ENCODE measurements at places on chromosomes 6 and 20.

GRCh38 chr6:14091339-14091978 is 26.1 kb upstream of the CD83 start:
- DNase-seq = no peak

DNA sequence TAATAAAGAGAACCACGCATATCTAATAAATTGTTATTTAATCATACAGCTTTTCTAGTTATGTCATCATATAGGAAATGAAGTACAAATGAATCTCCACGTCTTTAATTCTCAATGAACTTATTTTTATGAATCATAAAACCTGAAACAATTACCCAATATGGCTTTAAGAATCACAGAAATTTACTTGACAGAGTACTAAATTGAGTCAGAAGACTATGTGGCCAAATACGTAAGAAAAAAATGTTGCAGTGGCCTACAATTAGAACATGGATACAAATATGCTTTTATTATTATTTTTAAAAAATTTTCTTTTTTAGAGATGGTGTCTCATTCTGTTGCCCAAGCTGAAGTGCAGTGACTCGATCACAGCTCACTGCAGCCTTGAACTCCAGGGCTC is 584.7 kb upstream of the SLC35B3 start:
- DNase-seq = no peak

- no peak for DNase-seq
Measured at GRCh38 chr6:155147958-155148663, 115.7 kb upstream of the CLDN20 start.

DNA sequence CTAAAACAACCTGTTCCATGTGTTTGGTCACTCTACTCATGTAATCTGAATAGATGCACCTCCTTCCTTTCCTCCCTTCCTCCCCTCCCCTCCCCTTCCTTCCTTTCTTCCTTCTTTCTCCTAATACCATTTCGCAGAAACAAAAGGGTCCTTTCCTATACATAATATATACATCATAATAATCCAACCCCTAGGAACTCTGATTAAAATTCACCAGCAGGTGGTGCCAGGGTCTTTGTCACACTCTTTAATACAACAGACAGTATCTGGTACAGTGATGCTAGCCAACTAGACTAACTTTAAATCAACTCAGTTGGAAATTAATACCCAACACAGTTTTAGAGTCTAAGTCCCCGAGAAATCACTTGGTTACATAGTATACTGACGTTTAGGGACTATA is 181.2 kb upstream of the SHLD1 start:
- DNase-seq = no peak

- DNase-seq = no peak
Measured at GRCh38 chr20:61443443-61444126, 191.5 kb downstream of the CDH4 start.

DNA sequence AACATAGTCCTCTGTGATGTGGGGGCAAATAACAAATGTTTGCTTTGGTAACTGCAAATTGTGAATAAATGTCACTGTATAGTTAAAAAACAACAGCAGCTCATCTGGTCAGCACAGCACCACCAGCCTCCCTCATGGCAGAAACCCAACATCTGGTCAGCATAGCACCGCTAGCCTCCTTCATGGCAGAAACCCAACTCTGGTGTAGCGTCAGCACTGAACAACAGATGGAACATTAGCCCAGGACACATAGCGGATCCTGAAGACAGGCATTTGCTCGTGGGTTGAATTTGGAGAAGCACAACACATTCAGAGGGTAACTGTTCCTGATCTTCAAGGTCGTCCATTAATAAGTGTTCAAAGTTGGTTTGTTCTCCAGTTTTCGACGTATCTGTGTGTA is 265.9 kb downstream of the DLL1 start:
- DNase-seq = no peak

DNA sequence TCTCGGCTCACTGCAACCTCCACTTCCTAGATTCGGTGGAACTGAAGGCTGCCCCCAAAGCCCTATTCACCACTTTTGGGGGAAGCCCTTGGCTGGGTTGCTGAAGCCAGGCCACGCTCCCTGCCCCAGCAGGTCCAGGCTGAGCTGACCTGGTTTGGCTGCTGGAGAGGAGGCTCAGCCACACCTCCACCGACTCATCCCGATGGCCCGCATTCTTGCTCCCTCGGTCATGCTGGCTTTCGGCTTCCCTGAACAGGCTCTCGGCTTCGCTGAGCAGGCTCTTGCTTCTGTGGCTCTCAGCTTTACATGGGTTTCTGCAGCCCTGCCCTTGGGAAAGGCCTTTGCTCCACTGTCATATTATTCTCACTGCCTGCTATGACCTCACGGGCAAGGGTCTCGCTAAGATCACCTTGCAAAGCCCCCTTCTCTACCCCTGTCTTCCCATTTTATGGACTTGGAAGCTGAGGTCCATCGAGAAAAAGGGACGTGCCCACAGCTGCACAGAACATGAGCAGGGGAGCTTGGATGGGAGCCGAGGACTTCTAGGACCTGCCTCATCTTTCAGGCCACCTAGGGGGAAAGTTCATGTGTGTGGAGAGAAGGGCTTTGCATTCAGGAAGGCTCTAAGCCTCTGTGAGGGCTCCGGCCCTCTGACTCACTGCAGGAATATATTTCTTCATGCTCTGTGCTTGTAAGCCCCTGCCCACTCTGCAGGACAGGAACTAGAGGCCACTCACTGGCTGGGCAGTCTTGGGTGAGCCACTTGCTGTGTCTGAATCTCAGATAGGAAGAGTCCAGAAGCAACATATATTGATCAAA is 15.6 kb downstream of the ARHGAP40 start:
- no peak for DNase-seq

- DNase-seq = no peak
Measured at GRCh38 chr20:59429396-59429795, 129.0 kb downstream of the EDN3 start.

DNA sequence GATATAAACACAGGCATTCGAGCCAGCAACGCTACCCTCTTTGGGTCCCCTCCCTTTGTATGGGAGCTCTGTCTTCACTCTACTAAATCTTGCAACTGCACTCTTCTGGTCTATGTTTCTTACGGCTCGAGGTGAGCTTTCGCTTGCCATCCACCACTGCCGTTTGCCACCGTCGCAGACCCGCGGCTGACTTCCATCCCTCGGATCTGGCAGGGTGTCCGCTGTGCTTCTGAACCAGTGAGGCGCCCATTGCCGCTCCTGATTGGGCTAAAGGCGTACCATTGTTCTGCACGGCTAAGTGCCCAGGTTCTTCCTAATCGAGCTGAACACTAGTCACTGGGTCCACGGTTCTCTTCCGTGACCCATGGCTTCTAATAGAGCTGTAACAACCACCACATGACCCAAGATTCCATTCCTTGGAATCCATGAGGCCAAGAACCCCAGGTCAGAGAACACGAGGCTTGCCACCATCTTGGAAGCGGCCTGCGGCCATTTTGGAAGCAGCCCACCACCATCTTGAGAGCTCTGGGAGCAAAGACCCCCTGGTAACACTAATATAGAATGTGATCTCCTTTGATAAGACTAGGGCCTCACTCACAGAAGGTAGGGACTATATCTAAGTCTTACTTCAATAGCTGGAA is 973 bp downstream of the UBD start:
- DNase-seq = no peak

DNA sequence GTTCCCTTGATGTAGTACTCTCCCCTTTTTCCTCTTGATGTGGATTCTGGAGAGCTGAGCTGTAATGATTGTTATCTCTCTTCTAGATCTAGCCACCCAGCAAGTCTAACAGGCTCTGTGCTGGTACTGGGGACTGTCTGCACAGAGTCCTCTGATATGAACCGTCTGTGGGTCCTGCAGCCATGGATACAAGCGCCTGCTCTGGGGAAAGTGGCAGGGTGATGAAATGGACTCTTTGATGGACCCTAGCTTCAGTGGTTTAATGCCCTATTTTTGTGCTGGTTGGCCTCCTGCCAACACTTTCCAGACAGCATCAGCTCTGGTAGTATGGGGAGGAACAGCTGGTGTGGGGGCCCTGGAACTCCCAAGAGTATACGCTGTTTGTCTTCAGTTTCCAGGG is 216.3 kb downstream of the ADGRG6 start:
- DNase-seq = no peak

DNA sequence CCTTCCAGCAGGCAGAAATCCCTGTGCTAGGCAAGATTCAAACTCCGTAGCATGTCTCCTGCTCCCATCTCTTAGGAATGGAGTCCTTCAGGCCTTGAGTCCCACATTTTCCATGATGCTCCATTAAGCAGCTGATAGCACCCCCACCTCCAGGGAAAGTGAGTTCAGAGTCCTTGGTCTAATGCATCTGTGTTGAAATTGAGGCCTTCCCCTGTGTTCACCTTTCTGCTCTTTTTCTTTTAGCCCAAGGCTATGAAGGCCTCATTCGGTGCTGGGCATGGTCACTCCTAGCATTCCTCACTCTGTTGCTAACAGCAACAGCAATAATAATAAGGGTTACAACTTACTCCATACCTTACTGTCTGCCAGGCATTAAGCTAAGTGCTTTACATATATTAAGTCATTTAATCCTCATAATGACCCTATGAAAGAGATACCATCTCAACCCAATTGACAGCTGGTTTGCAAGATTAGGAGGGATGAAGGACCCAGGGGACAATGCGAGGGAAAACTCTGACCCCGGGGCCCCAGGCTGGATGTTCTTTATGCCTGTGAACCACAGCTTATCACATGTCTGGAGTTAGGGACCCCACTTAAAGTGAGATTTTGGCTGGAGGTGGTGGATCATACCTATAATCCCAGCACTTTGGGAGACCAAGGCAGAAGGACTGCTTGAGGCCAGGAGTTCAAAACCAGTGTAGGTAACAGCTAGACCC is 17.5 kb upstream of the PANK2 start:
- DNase-seq = no peak

- no peak for DNase-seq
Measured at GRCh38 chr20:21181028-21181427, 55.1 kb downstream of the KIZ start.

- no peak for DNase-seq
Measured at GRCh38 chr20:24134930-24135329, 146.4 kb upstream of the GGTLC1 start.

DNA sequence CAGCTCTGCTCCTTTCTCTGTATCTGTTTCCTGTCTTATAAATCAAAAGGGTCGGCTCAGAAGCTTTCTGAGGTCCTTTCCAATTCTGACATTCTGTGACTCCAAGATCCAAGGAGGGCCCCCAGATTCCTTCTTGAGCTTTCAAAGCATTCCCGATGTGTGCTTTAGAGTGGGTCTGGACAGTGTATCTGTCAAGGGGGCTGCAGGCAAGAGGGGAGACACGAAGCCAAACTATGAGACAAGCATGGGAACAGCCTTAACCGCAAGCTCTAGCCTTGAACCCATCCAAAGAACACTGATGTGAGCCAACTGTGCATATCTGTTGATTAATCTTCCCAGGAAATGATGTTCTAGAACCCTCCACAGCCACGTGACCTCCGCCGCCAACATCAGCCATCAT is 73.8 kb downstream of the TSHZ2 start:
- no peak for DNase-seq

DNA sequence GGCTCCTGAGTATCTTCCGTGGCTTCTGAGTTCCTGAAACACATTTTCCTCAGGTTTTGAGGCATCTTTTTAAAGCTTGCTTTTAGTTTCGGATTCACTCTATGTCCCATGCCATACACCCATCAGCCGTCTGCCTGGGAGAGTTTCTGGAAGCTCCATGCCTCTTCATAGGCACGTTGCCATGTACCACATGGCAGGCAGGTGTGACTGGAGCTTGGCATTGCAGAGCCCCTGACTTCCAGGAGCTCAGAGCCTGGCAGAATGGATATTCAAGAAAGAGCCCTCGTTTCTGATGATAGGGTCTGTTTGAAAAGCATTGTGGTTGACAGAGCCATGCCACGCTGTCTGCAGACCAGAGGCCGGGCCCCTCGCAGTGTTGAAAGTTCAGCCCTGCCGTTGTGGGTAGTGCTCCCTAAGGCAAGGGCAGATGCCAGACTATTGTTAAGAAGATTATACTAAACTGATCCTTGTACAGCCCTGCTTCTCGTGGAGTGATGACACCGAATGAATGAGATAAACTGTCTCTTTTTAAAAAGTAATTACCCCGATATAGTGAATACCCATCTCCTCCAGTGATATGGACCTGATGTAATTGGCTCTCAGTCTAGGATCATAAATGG is 100.0 kb downstream of the RPP40 start:
- no peak for DNase-seq

DNA sequence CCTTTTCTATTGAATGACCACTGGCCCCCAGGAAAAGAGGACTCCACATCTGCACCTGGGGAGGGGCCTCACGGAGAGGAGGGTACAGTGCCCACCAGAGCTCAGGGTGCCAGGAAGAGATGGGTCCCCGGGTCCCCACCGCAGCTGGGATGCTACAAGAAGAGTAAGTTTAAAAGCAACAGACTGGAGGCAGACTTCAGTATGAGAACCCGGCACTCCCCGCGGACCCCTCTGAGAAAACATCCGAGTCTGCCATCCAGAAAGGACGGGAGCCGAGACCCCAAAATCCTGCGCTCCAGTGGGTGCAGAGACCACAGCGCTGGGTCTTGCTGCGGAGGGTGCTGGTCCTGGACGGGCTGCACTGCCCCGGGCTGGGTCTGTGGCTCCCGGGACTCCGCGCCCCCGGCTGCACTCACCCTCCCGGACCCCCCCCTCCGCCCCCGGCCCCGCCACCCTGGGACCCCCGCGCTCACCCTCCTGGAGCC is 350 bp downstream of the HELZ2 start:
- DNase-seq = no peak

DNA sequence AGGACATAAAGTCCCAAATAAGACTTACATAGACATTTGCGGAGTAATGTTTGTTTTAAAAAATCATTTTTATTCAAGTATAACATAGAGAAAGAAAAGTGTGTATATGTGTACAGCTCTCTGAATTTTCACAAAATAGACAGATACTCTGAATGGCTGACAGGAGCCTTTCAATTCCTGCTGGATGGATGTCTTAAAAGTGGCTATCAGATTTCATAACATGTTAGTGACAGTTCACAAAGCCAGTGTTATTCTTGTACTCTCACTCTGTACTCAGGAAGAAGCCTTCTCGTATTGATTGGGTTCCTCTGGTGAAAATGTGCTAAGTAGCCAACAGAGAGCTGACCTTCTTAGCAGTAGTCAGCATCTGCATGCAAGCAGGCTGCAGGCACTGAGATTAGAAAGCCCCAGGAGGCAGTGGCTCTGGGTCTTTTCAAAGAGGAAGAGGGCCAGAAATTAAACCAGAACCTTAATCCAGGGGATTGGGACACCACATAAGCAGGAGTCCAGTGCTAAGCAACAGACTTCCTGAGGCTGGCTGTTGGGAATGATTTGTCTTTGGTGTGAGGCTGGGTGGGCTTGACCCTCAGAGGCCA is 19.7 kb downstream of the SLC17A4 start:
- DNase-seq = no peak

DNA sequence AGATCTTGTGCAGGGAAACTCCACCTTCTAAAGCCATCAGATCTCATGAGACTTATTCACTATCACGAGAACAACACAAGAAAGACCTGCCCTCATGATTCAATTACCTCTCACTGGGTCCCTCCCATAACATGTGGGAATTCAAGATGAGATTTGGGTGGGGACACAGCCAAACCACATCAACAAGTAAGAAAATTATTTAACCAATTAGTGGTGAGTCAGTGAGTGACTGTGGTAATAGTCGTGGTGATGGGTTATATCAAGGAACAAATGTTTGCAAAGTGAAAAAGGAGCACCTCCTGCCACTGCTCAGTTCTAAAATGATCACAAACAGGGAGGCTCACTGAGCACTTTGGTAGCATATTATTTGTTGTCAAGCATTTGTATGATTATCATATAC is 20.6 kb downstream of the EPM2A start:
- no peak for DNase-seq
